ENCODE measurements at places on chromosomes 7 and 10. TPM values are rescaled to one million over a fixed set of nuclear protein-coding genes. Genes with fewer than 3 reads are reported as not detected.
A peak's percentile ranks its signal among the peaks of the same experiment; 100 is the strongest.

The PAPSS2 gene
- 147 TPM for total RNA-seq

The PAX4 gene
- 1.8 TPM for total RNA-seq

The TBATA gene
- total RNA-seq = not detected

The TMEM139 gene
- total RNA-seq = 16.2 TPM

The HK1 gene
- 63.9 TPM for total RNA-seq

The SYT15B gene
- 0.60 TPM for total RNA-seq

The GPR37 gene
- total RNA-seq = 1.2 TPM

The EN2 gene
- not detected for total RNA-seq

The HYAL4 gene
- total RNA-seq = not detected

The ASB15 gene
- not detected for total RNA-seq

The ELFN1 gene
- 0.26 TPM for total RNA-seq

GRCh38 chr7:128322040-128322643, 21.6 kb downstream of the RBM28 start:
- DNase-seq = no peak

GRCh38 chr7:127876393-127876792, 154.8 kb downstream of the LRRC4 start:
- no peak for DNase-seq

GRCh38 chr10:46077731-46078413, 31.8 kb upstream of the MSMB start:
- DNase-seq = no peak

DNA sequence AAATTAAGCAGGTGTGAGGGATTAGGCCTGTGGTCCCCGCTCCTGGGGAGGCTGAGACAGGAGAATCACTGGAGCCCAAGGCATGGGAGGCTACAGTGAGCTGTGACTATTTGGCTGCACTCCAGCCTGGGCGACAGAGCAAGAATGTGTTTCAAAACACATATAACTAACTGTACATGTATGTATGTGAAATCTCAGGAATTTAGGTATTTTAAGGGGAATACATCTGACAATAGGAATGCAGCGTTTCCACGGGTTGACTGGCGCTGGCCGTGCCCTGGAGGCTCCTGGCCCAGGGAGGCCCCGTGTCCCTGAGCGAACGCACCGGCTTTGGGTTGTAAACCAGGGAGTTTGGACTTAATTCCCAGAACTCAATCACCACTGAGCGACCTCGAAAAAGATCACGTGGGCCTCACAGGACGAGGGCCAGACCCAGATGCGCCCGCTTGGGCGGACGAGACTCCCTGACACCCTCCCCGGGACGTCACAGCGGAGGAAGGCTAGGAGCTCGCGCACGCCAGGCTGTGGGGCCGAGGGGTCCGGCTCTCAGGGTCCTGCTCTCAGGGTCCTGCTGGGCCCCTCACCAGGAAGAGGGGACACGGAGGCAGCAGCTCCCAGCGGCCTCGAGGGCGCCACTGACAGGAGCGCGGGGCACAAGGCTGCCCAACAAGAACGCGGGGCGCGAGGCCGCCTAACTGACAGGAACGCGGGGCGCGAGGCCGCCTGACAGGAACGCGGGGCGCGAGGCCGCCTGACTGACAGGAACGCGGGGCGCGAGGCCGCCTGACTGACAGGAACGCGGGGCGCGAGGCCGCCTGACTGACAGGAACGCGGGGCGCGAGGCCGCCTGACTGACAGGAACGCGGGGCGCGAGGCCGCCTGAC, 18.4 kb downstream of the PTPRN2 start:
- no peak for DNase-seq

- DNase-seq = no peak
These were observed 152.5 kb downstream of the WDR37 start for GRCh38 chr10:1208366-1209311.

DNA sequence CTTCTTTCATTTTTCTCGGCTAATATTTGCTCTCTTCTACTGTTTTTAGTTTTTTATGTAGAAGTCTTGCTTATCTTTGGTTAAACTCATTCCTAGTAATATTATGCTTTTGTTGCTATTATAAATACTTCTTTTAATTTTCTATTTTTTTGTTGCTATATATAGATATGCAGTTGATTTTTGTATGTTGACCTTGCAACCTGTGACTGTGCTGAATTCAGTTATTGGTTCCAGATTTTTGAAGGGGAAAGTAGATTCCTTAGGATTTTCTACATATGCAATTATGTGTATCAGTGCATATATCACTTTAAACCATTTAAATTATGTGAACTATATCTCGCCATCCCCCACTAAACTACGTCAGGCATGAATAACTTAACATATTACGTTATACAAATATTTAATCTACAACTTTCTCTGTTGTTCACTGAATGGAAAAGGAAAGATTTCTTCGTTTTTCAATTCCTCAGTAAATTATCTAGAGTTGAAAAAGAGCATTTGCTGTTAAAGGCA, 71.5 kb downstream of the IDE start:
- no peak for DNase-seq

- peak; percentile 33 for DNase-seq
These were observed 51.2 kb upstream of the CARD11 start for GRCh38 chr7:3094701-3095445.

DNA sequence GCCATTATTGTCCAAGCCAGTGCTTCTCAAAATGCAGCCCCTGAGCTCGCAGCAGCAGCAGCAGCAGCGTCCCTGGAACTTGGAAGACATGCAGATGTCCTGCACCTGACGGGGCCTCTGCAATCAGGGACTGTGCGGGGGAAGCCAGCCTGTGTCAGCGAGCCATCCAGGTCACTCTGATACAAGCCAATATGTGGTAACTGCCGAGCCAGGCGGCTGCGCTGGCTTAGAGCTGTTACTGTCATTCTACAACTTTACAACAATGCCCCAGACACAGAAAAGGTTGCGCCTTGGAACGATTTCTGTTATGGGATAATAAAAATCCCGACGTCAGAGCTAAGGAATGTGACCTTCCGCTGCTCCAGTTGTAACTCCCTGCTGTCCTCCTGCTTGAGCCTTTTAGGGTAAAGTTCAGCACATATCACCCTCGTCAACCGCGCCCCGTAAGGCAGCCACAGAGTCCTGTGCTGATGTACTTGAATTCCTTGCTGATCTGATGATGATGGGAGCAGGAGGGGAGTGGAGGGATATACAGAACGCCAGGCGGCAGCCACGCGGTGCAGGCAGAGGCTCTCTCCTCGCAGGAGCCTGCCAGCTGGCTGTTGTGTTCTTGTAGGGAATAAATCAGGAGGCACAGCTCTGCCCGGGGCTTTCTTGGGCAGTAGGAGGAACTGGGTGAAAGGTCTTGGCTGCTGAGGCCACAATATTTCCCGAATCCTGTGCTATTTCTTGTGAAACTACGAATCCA, 20.0 kb upstream of the CRYGN start:
- peak; percentile 81 for DNase-seq

- no peak for DNase-seq
These were observed 276.9 kb downstream of the ZMYND11 start for GRCh38 chr10:412109-412508.

- DNase-seq = no peak
These were observed 656.1 kb upstream of the FOXK1 start for GRCh38 chr7:4025694-4026615.

- DNase-seq = no peak
These were observed 551 bp downstream of the KCND2 start for GRCh38 chr7:120273476-120273975.

DNA sequence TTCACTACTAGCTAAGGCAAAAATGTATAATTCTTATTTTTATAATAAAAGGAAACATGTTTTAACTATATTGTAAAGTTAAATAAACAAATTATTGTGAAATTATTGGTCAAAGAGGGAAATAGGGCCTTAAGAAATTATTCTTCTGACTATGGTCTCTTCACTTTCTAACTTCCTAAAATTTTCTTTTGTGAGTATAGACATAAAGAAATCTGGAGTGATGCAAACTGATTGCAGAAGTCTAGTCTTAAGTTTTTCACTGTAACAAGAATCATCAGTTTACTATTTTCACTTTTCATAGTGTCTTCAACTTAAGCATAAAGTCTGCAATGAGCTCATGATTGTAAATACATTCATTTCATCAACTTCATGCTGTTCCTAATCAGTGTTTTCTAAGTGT, 525.4 kb downstream of the TFEC start:
- DNase-seq = no peak

DNA sequence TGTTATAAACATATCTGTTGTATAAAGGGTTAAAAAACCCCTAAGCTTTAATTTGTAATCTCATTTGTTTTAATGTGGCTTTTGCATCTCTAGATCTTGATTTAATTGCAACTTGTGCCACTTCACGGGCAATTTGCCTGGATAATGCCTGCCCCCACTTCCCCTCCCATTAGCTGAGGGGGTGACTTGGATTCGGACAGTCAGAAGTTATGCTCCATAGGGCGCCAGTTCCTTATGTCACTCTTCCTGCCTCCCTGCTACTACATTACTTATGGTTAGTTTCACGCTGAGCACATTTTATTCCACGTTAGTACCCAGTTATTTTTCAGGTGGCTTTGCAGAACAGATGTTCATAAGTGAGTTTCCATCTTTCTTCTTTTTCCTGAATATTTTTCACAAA, 1015.2 kb upstream of the PHF14 start:
- DNase-seq = no peak

DNA sequence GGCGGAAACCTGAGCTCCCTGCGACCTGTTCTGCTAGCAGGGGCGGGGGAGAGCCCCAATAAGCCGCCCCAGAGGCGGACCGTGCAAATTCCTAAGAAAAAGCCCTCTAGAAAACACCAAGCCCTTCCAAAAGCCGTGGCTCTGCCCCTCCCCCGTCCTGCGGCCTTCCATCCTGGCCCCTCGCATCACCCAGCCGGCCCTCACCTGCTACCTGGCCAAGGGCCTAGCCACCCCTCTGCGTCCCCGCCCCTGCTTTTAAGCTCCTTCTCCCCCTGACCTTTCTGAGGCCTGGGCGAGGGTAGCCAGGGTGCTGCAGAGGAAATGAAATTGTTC, 24.9 kb downstream of the SKIDA1 start:
- no peak for DNase-seq

DNA sequence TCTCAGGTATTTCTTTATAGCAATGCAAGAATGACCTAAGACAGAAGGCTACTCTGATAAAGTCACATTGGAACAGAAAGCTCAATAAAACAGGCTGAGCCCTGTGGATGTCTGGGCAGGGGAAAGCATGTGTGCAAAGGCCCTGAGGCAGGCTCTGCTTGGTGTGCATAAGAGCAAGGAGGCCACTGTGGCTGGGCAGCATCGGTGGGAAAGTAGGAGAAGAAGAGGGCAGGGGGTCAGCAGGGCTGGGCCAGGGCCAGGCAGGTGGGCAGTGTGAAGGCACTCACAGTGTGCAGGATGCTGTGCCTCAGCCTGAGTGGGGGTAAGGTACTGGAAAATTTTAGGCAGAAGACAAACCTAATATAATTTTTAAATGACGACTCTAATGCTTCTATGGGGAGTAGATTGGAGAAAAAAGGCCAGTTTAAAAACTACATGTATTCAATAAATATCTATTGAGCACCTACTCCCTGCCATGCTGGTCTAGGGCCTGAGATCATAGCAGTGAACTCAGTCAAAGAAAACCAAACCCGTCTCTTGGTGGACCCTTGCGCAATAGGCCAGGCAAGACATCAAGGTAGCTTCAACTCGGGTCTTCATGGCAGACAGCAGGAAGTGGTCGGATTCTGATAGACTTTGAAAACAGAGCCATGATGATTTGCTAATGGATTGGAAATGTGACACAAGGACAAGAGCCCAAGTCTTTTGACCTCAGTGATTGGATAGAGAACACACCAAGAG, 572.3 kb downstream of the TCERG1L start:
- no peak for DNase-seq

DNA sequence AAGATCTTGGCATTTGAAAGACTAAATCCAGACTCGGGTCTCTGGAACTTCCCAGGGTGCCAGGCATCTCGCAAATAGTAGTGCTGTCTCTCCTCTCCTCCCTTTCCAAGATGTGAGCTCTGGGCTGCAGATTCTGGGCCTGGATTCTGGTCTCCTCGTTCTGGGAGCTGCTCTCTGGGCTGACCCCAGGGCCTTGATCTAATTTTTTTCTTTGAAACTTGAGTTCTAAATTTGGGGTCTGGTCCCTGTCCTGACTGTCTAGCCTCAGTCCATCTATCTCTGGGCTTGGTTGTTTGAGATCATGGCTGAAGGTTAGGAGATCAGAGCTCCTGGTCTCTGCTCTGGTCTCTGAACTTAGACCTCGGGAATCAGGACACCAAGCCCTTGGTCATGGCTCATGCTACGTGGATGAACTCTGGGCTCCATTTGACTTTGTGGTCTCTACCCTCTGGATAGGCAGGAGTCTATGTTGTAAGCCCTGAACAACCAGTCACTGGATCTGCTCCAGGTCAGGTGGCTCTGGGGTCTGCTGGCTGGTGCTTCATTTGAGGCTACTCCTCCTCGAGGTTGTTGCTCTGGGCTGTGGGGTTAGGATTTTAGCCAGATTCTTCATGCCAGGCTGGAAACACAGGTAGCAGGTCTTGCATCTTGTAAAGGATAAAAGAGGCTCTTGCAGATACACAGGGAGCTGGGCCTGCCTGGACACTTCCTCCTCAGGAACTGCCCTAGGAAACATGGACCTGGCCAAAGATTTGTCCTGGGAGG, 8.0 kb upstream of the MBL2 start:
- DNase-seq = no peak

- DNase-seq = no peak
These were observed 193.0 kb downstream of the PRPF18 start for GRCh38 chr10:13779748-13780147.

DNA sequence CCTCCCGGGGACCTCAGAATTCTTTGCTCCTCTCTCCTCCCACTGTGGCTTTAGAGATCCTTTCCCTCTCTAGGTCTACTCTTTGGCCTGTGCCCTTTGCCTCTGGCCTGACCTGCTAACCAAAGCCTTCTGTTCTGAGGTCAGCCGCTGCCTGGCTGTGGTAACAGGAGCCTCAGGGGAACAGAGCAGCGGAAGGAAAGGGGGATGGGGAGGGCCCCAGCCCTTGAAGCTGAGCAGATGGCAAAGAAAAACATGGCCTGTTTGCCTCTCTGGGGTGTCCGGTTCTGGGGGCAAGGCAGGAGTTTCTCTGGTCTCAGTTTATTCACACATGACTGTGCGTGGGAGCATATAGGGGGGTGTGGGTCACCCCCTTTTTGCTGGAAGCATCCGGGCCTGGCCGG, 28.2 kb downstream of the COL26A1 start:
- peak; percentile 5 for DNase-seq

DNA sequence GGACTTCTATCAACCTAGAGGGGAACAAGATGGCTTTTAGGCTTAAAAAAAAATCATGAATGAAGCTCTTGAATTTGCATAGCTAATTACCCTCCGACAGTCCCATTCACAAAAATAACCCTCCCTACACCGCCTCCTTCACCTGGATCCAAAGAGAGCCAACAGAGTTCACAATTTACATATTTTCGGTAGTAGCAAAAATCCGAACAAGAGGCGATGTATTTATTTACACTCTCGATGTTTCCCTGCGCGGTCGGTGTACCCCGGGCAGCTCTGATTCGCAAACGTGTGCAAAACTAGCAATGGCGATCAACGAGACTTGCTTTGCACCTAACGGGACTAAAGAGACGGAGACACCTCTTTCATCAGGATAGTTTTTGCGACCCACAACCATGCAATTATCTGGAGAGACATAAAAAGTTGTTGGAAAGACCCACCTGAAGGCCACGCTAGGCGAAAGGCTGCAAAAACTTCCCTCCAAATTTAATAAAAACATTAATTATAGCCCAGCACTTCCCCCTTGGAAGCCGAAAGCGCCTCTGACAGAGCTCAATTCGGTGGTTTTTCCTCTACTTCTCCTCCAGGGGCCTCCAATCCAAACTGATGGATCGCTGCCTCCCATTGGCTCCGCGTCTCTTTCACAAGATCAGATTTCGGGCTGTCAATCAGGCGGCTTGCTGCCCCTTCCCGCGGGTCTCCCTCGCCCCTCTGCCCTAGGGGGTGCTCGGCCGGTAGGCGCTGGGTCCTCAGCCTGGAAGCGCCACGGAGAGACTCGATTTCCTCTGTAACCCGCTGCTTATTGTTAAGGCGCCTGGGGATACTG, at the start of gene ETV1:
TSS of gene ETV1 (minus strand) at position 541 of the 823 bp plus-strand sequence. CDS start 614 bp downstream, outside the sequence.
- peak; percentile 44 for DNase-seq

- no peak for DNase-seq
These were observed 753.2 kb downstream of the DNAJB9 start for GRCh38 chr7:109322833-109323232.

All from mucosa of descending colon (tissue), 3 donors.